ENCODE measurements at places on chromosomes 16 and 17.
A peak's percentile ranks its signal among the peaks of the same experiment; 100 is the strongest.

DNA sequence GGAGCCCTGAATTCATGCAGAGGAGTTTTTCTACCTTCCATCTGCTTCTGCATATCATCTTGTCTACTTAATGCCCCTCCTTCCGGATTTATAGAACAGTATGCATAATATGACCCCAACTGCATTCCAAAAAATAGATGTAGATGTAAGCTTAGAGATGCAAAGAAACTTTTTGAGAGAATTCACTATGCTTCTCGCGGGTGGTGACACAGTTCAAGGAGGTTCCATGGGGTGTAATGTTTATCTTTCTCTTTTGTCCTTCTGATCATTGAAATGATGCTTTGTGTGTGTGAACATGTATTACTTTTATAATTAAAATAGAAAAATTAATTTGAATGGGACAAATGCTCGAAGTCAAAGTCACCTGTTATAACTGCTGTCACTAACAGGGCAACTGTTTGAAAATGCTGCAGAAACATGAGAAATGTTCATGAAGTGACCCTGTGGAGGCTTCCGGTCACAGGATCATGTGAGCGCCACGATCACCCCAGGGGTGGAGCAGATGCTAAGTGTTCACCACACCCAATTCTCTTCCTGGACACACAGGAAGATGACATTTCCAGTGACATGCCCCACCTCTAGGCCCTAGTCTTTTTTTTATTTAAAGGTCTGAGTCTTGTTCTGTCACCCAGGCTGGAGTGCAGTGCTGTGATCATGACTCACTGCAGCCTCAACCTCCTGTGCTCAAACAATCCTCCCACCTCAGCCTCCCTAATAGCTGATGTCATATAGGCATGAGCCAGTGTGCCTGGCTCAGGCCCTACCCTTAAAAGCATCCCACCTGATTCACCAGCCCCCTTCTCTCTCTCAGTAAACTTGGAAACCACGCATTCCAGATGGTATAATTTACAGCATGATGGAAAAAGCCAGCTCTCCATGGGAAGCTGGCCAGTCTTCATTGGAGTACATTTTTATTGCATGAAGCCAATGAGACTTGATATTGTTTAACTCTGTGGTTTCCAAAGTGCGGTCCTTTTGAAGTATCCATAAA is 21.0 kb upstream of the AGRP start:
- DNase-seq: no peak

GRCh38 chr17:61822326-61823285 is 40.7 kb downstream of the BRIP1 start:
- DNase-seq: no peak

DNA sequence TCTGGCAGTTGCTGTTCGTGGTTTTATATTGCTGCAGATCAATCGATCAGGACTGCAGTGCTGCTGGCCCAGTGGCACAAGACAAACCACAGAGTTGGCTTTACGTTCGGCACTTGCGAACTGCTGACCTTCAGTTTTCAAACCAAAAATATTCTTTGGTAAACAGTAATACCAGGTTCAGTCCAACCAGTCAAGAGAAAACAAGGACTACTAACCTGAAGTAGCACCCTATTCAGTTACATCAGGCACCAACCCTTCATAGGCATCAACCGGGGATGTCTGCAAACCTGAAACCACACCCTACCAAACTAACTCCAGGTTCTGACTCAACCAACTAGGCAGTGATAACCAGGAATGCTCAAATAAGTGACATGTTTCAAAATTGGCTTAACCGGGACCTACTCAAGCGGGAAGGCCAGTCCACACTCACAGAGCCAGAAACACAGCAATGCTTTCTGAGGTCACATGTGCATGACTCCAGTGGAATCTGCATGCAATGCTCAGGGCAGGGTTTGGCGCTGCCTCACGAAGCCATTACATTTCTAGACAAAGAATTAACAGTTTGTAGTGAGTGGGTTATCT is 91.1 kb downstream of the SMG6 start:
- DNase-seq: no peak

GRCh38 chr16:13307255-13307654 is 405.9 kb downstream of the SHISA9 start:
- DNase-seq: no peak

GRCh38 chr16:87006789-87007745 is 310.1 kb downstream of the C16orf95 start:
- no peak for DNase-seq

GRCh38 chr17:6498901-6499540 is 54.8 kb downstream of the PIMREG start:
- no peak for DNase-seq

DNA sequence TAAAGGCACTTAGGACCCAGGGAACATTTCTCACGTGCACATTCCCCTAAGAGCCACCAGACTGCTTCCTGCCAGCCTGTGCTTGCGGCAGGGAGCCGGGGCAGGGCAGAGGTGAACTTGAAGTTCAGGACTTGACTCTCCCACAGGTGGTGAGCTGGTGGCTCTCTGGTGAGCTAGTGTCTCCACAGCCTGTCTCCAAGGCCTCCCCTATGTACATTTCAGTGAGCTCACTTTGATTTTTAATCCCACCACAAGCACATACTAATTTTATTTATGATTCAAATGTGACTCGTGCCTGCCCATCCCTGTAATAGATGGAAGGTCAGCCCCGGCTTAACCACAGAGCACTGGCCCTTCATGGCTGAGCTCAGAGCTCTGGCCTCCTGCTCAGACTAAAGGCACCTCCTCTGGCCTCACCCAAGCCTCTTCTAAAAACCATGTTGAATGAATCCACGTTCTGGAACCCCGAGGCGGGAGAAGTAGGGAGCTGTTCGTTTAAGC is 9.2 kb downstream of the SNN start:
- DNase-seq: no peak

DNA sequence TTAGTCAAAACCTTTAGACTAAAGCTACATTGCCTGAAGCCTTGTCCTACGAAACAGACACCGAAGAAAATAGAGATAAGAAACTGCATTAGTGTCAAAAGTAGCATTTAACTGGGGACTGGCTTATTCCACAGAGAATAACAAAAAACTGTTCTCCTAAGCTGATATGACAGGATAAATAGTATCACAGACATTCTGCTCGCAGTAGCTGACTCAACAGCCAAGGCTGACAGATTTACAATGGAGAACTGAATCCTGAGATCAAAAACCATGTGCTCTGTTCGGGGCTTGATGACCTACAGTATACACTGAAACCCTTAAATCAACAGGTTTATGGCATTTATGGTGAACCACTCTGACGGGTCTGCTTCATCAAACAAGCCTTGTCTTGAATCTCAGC is 25.5 kb downstream of the ADAMTS18 start:
- no peak for DNase-seq

DNA sequence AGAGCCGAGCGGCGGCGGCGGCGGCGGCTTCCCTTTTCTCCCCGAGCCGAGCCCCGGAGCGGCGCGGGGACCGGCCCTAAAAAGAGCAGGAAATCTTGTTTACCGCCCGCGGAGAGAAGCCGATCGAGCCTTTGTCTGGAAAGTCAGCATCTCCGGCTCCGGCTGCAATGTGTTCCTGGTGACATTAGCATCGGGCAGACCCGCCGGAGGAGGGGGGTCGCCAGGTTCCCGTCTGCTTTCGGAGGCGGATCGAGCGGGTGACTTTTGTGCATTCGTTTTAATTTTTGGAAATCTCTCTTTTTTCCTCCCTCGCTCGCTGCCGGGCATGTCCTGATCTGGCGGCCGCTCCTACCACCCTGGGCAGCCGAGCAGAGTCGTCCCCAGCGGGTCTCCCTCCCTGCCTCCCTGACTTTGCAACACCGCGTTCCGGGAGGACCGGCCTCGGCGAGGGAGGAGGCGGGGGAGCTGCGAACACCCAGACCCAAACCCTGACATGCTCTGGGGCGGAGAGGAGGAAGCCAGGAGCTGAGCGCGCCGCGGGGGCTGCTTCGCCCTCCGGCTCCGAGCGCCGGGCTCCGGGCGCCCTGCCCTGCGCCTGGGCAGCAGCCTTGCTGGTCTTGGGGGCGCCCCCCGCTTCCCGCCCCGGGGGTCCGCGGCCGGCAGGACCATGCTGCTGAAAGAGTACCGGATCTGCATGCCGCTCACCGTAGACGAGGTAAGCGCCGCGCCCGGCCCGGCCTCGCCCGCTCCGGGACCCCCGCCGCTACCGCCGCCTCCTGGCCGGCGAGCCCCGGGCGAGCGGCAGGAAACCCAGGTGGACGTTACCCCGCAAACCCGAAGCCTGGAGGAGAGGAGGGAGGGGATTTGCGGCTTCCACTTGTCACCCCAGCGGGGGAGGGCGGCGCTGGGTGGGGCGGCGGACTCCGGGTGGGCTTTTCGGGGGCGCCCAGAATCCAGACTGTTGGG is 690 bp downstream of the PITPNC1 start:
- peak; percentile 59 for DNase-seq

- DNase-seq: no peak
Measured at GRCh38 chr17:16569358-16569712, 331 bp upstream of the ZNF287 start.

- DNase-seq: no peak
Measured at GRCh38 chr17:76379646-76380376, 4.6 kb upstream of the SPHK1 start.

DNA sequence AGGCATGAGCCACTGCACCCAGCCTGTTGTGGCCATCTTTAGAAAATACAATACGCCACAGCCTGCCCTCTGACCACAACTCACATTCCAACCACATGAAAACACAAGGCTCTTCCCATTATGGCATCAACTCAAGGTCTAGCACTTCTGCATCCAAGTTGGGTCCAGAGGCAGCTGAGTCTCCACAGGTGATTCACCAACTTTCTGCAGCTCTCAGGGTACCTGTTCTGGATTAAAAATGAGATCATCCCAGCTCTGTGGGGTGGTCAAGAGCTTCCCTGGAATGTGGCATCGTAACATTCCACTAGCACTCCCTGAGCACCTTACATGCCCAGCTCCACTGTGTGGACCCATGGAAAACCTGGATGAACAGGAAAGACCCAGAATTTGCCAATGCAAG is 9.9 kb upstream of the GUCY2D start:
- DNase-seq: no peak

- DNase-seq: no peak
Measured at GRCh38 chr16:23729503-23730424, 16.7 kb upstream of the ERN2 start.

- DNase-seq: no peak
Measured at GRCh38 chr17:41186872-41187271, 2.2 kb upstream of the KRTAP4-1 start.

GRCh38 chr16:817001-817906 is 16.7 kb upstream of the GNG13 start:
- DNase-seq: no peak

DNA sequence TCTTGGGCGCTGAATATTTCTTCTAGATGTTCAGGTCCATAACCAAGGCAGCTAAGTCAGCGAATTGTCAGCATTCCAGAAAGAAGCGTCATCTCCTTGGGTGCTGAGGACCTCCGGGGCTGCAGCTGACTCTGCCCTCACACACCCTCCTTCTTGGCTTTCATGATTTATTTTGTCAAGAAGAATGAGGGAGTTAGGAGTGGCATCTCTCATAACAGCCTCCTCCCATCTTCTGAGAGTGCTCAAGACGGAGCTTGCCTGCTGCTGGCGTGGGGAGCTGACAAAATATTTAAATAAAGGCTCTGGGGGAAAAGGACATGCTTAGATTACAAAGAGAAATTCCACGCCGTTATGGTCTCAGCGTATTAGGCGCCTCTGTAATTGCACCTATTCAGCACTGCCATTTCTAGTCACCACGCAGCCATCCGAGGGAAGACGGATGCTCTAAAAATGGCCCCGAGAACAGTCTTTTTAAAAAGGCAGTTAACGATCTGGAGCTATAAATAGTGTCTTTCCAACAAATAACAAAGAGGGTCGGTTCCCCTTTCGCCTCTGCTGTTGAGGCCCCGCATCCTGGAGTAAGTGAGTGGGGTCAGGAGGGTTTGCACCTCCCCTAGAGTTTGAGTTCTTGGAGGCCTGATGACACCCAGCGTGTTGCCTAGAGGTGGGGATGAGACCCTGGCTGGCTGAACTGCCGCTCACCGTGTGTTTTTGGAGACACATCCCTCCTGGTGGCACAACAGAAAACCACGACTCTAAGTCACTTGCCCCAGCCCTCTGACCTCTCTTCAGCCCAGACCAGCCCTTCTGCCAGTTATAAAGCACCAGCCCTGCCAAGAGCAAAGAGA is 187.0 kb downstream of the CCDC182 start:
- DNase-seq: no peak

DNA sequence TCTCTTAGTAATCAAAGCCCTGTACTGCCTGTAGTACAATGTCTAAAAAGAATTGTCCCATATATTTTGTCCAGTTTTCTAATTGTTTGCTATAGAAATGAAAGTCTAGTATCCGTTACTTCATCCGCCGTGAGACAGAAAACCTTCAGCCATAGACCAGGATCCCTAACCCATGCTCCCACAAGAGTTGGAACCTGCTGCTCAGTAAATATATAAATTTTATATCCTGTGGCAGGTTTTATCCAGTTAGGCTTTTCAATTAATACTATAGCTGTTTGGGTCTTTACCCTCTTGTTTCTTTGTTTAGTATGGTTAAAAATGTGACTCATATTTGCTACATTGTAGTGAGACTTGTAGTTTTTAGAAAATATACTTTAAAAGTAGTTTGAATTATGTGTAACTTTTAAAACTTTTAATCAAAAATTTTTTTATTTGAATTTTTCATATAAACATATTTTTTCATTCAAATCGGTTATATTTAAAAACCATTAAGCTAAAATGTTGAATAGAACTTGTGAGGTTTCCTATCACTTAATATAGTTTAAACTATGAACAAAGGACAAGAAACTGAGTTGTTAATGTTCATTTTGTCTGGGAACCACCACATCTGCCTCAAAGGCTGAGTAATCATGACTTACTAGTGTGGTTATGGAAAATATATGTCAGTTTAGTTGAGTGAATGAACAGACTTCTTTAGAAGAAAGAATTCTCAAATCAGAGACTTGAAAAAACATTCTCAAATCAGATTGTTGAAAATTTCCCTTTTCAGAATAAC is 54.8 kb downstream of the VMP1 start:
- no peak for DNase-seq

DNA sequence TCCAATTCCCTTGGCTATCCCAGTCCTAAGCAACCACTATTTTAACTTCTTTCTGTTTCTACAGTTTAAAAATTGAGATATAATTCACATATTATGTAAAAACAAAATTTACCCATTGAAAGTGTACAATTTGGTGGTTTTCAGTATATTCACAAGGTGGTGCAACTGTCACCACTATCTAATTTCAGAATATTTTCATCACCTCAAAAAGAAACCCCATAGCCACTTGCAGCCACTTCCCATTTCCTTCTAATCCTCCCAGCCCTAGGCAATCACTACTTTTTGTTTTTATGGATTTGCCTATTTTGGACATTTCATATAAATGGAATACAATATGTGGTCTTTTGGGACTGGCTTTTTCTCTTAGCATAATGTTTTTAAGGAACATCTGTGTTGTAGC is 36.1 kb upstream of the NACA2 start:
- DNase-seq: no peak

GRCh38 chr17:69064001-69064400 is 3.3 kb upstream of the ABCA9 start:
- DNase-seq: no peak

DNA sequence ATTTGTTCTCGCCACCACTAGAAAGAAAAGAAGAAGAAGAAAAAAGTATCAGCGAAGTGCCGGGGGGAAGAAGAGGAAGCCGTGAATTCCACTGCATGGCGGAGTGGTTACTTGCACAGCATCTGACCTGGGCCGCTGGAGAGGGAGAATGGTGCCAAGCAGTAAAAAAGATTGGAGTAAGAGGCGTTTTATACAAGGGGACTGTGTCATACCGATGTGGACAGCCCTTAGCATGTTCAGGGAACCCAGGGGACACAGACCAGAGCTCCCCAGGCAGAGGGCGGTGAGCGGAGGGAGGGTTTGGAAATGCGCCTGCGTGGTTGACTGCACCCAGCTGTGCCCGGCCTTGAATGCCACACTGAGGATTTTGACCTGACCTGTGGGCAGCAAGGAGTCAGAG is 52.8 kb downstream of the PLXDC1 start:
- no peak for DNase-seq

GRCh38 chr16:50742576-50743200 is 802 bp downstream of the CYLD start:
- peak; percentile 62 for DNase-seq

Measured in ovary (tissue), 10 donors.